ENCODE measurements at places on chromosomes 7 and 10. TPM values are rescaled to one million over a fixed set of nuclear protein-coding genes. Genes with fewer than 3 reads are reported as not detected.

Gene ZNF679
- total RNA-seq: not detected

Gene INTS15
- 12.5 TPM for total RNA-seq

Gene FOXI2
- not detected for total RNA-seq

Gene CARD11
- not detected for total RNA-seq

Gene BTRC
- 9.9 TPM for total RNA-seq

Gene TNKS2
- total RNA-seq: 55.0 TPM

Gene MYH16
- total RNA-seq: not detected

Gene CALHM1
- total RNA-seq: not detected

Gene ATRNL1
- total RNA-seq: 0.65 TPM

Gene HHEX
- 1.3 TPM for total RNA-seq

Gene NKX2-3
- not detected for total RNA-seq

Gene IRF5
- 0.16 TPM for total RNA-seq

Gene CYP3A5
- 0.32 TPM for total RNA-seq

Gene MYOF
- 651 TPM for total RNA-seq

Gene CXCL12
- total RNA-seq: 269 TPM

Gene SLC18A3
- not detected for total RNA-seq

Gene NCAPG2
- 14.7 TPM for total RNA-seq

Gene JAKMIP3
- 0.32 TPM for total RNA-seq

Gene GSAP
- 1.8 TPM for total RNA-seq

Gene SLC18A2
- total RNA-seq: not detected

Gene ANXA8L1
- not detected for total RNA-seq

Gene CREB3L2
- 31.0 TPM for total RNA-seq

Gene BAG3
- 30.0 TPM for total RNA-seq

Gene PCLO
- 0.32 TPM for total RNA-seq

Gene STK31
- total RNA-seq: not detected

Gene ZNF467
- 0.36 TPM for total RNA-seq

Gene MKX
- 23.7 TPM for total RNA-seq

Gene GBX1
- total RNA-seq: not detected

Gene SPDYE1
- not detected for total RNA-seq

Gene CLRN3
- not detected for total RNA-seq

Gene ELMO1
- 0.16 TPM for total RNA-seq

Gene TMEM178B
- under 0.01 TPM for total RNA-seq

Gene CFAP46
- 0.49 TPM for total RNA-seq

Gene FGF8
- total RNA-seq: not detected

Gene KAZALD1
- total RNA-seq: 9.7 TPM

Gene UNCX
- 0.12 TPM for total RNA-seq

Gene ABCB1
- 0.12 TPM for total RNA-seq

Gene SFMBT2
- under 0.01 TPM for total RNA-seq

Gene OR2A1
- total RNA-seq: 0.12 TPM

Gene C10orf95
- not detected for total RNA-seq

Gene RET
- 2.4 TPM for total RNA-seq

Gene ABCB4
- total RNA-seq: 23.5 TPM

Gene PTF1A
- not detected for total RNA-seq

Gene HOXA10
- total RNA-seq: not detected

Gene AKR1C8
- total RNA-seq: not detected

Gene ASB4
- total RNA-seq: 0.16 TPM

Gene PGAM2
- total RNA-seq: 0.32 TPM

Gene PSPH
- total RNA-seq: 39.4 TPM

Gene PGAM1
- 478 TPM for total RNA-seq

Gene MMD2
- not detected for total RNA-seq

Gene DDIT4
- total RNA-seq: 133 TPM

Gene ADRB1
- total RNA-seq: not detected

Gene LIPK
- not detected for total RNA-seq

Gene PRKCQ
- 0.16 TPM for total RNA-seq

Gene FAM20C
- 70.4 TPM for total RNA-seq

Gene TRPV5
- total RNA-seq: not detected

Gene MSS51
- 2.9 TPM for total RNA-seq

Gene AASS
- total RNA-seq: 24.4 TPM

All from hair follicle dermal papilla cell (primary cell).